AG10803 (cell line): ENCODE measurements at places on chromosomes 16 and 17.

DNA sequence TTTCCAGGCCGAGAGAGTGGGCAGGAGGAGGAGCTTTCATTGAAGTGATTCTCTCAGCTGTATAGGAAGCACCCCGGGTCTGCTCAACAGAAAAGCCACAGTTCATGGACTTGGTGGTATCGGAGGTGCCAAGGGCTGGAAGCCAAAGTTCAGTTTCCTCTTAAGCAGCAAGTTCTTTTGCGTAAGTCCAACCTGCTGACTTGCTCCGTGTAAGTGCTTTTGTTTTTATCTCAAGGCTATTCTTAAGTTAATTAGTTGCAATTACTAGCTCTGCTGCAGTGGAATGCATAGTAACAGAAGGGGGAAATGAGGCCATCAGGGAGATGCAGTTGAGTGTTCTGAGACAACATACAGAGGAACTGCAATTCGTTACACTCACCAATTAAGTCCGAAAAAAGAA lies 44.6 kb downstream of the SMIM36 start:
- DNase-seq = no peak

GRCh38 chr16:46783800-46784199 lies 35.7 kb upstream of the MYLK3 start:
- DNase-seq = peak; percentile 42

DNA sequence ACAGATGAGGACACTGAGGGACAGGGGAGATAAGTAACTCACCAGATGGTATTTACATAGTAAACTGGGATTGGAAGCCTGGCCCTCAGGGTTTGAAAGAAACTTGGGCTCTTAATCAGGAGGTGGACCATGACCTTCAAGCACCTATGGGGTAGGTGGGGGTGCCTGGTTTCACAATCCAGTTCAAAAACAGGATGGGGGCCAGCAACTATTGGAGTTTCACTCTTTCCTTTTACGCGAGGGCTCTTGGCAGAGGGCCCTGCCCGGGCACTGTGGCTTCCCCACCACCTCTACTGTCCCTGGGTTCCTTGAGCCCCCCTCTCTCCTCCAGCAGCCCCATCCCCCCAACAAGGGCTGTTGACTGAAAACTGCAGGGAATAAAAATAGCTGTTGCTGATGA lies 11.3 kb upstream of the PRR29 start:
- no peak for DNase-seq

GRCh38 chr16:27828671-27829070 lies 234.8 kb downstream of the GSG1L start:
- DNase-seq = no peak

GRCh38 chr16:47565454-47565853 lies 104.3 kb downstream of the PHKB start:
- DNase-seq = peak; percentile 67

GRCh38 chr17:43732958-43733357 lies 25.6 kb downstream of the SOST start:
- DNase-seq = peak; percentile 95

DNA sequence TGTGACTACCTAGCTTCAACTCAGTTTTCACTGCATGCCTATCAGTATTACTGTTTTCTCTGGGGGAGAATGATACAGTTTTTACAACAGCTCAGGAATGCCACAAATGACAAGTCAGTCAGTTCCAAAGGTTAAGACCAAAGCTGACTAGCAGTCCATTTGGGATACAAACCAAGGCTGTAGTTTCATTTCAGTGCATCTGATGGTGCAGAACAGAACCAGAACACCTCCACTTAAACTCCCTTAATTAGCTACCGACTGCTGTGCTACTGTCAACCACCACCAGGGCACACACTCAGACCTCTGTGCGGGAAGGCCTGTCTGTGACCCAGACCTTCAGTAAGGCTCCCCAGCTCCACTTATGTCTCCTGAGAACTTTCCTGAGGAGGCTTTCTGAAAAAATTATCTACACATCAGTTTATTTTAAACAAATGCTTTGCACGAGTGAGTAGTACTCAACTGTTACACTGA lies 20.4 kb downstream of the NFE2L1 start:
- peak; percentile 73 for DNase-seq

DNA sequence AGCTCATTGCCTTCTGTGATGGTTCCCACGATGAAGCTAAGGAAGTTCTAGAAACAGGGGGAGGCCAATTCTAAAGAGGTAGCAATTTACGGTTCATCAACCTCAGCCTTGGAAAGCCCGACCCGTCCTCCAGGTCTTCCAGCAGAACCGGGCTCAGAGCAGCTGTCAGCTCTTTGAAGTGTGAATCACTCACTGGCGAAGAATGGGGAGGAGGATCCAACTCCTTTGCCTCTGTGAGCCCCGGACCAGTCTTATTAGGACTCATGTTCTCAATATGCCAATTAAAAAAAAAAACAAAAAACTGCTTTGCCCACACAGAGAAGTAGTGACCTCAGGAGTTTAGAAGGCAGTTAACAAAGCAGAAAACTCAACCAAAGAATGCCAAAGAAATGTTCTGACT lies 31.4 kb downstream of the STX8 start:
- DNase-seq = no peak

DNA sequence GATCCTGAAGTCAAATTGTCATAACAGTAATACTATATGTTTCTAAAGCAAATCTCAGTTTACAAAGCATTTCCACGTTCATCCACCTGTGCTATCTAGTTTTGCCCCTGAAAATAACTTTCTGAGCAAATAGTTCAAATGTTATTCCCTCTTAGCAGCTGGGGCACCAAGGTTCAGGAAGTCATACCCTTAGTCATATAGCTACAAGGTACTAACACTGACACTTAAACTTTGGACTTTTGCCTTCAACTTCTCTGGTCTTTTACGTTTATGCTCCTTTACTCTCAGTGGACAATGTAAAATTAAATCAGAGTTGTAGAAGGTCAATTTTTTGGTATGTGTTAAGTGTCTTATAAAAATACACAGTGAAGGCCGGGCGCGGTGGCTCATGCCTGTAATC lies 33.0 kb downstream of the COX11 start:
- DNase-seq = no peak

DNA sequence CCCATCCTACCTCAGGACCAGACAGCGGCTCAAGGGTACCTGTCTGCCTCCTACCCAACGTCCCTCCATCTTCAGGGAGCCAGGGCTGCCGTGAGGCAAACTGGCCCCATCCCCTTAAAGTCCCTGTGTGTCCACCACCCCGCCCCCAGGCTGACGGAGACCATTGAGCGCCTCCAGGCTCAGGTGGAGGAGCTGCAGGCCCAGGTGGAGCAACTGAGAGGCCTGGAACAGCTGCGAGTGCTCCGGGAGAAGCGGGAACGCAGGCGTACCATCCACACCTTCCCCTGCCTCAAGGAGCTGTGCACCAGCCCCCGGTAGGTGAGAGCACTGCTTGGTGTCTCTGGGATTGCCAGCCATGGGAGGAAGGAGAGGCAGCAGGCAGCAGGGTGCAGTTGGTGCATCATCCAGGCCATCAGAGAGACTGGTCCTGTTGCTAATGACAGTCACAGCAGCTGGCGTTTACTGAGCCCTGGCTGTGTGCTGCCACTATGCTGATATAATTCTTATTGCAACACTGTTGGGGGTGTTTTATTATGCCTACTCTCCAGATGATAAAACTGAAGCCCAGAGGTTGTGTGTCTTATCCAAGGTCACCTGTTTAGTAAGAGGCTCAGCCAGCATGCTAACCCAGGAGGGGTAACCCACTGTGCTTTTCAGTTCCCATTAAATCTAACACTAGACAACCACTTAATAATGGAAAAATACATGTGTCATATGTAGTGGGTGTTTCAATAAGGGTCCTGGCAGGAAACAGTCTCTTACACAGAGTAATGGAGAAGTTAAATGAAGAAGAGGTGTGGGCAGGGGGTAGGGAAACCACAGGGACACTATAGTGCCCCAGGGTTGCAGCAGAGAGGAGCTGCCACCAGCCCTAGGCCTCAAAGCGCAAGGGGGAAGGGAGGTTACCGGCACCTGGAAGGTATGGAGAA lies 10.3 kb upstream of the MRPL58 start:
- DNase-seq = no peak

- DNase-seq = no peak
Observed at GRCh38 chr16:65244787-65245186, 122.9 kb upstream of the CDH11 start.

- DNase-seq = no peak
Observed at GRCh38 chr16:2715064-2715463, 5.0 kb downstream of the PRSS27 start.

- no peak for DNase-seq
Observed at GRCh38 chr17:72111336-72111923, 9.4 kb upstream of the SOX9 start.

DNA sequence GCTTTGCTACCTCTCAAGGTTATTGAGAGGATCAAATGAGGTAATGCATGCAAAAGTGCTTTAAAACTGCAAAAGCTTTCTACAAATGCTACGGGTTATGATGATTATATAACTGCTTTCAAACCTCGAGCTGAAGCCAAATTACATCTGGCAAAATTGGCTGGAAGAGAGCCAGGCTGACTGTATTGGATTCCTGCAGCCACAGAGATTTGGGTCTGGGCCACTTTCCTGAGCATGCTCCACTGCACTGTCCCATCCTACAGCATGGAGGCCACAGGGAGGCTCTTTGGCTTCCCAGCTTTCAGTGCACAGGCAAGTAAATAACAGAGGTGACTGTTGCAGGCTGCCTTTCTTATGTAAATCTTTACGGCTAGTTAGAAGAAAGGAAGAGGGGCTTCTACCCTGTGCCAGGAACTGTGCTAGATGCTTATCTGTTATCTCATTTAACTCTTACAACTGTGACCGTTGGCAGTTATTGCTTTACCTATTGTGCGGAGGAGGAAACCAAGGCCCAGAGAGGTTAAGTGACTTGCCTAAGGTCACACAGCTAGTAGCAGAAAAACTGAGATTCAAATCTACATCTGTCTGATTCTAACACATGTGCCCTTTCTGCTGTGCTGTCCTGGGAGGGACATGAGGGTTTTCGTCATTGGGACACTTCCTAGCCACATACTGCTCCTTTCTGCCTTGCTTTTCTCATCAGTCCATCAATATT lies 121.8 kb downstream of the SPACA3 start:
- peak; percentile 55 for DNase-seq

DNA sequence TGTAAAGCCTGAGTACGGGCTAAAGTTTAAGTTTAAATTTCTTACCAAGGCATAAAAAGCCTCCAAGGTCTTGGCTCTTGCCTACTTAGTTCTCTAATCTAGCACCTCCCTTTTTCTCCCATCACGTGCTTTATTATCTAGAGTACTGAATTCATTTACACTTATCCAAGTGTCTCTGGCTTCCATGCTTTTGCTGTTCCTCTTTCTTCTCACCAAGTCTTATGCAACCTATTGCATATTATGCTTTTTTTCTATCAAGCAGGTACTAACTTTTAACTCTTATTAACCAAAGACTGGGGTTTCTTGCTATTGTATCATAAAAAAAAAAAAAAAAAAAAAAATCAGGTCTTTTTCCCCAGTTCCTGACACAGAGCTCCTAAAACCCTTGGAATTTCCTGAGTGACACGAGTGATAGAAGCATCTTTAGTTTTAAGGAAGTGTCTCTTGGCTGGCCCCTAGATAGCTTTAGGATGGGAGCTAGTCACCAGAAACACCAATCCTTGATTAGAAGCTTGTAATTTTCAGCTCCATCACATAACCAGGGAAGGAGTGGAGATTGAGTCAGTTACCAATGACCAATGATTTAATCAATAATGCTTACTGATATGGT lies 44.9 kb downstream of the SSH2 start:
- no peak for DNase-seq

GRCh38 chr16:53632526-53632925 lies 71.1 kb downstream of the RPGRIP1L start:
- peak; percentile 43 for DNase-seq

- peak; percentile 41 for DNase-seq
Observed at GRCh38 chr16:11254913-11255736, 879 bp downstream of the SOCS1 start.

GRCh38 chr17:9771465-9771864 lies 19.9 kb downstream of the DHRS7C start:
- DNase-seq = no peak

DNA sequence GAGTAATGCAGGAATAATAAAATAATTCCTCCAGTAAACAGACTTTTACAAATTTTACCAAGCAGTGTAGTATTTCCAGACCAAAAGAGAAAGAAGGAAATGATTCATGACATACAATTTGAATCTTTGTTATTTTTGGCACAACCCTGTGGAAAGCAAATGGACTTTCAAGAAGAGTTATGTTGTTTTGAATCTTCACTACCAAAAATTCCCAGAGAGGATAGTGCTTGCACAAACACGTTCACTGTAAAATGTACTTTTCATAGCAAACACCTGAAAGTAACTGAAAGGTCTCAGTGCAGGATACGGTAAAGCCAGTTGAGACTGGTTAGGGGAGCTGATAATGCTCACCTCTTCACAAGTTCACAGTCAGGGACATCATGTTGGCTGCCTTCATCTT lies 107.1 kb downstream of the USP22 start:
- peak; percentile 60 for DNase-seq

GRCh38 chr17:74160656-74161502 lies 42.6 kb upstream of the RPL38 start:
- DNase-seq = no peak

DNA sequence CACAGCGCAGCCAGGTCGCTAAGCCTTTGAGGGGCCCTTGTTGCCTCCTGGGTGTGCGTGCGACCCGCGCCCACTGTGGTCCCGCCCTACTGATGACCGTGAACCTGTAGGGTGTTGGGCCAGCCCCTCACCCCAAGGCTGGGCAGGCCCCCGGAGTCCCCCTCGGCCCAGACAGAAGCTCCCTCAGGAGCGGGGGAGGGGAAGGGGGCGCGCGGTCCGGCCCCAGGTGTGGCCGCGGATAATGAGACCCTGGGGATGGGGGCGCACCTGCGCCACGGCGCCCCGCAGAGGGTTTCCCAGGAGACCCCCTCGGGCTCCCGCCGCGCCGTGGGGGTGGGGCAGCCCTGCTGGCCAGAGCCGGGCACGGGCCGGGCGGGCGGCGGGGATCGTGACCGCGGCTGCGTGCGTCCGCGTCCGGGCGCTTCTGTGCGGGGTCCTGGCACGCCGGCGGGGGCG lies 358 bp upstream of the ARHGDIG start:
- DNase-seq = no peak

DNA sequence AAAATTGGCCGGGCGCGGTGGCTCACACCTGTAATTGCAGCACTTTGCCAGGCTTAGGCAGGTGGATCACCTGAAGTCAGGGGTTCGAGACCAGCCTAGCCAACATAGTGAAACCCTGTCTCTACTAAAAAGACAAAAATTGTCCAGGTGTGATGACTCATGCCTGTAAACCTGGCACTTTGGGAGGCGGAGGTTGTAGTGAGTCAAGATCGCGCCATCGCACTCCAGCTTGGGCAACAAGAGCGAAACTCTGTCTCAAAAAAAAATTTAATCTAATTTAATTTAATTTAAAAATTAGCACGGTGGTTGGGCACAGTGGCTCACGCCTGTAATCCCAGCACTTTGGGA lies 1.6 kb upstream of the HBQ1 start:
- no peak for DNase-seq

- peak; percentile 92 for DNase-seq
Observed at GRCh38 chr17:58525239-58525638, 10.8 kb upstream of the MTMR4 start.

GRCh38 chr16:49635009-49635350 lies 220.9 kb downstream of the ZNF423 start:
- DNase-seq = no peak
